ENCODE measurements at places on chromosomes 6 and 20.

DNA sequence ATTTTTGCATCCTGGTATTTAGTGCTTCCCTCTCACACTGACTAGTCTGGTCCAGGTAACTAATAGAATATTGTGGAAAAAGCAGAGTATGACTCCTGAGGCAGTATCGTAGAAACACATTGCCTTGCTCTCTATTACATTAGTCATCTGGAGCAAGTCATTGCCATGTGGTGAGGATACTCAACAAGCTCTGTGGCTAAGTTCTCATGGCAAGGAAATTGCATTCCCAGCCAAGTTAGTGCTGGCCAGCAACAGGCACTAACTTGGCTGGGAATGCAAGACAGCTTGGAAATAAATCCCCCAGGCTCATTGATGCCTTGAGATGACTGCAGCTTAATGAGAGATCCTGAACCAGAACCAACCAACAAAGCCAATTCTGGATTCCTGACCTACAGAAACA, 39.7 kb upstream of the HTR1B start:
- DNase-seq = no peak

- DNase-seq = no peak
These were observed 12.9 kb upstream of the RBL1 start for GRCh38 chr20:37108676-37109075.

- no peak for DNase-seq
These were observed 169.6 kb downstream of the COL9A1 start for GRCh38 chr6:70133246-70133645.

DNA sequence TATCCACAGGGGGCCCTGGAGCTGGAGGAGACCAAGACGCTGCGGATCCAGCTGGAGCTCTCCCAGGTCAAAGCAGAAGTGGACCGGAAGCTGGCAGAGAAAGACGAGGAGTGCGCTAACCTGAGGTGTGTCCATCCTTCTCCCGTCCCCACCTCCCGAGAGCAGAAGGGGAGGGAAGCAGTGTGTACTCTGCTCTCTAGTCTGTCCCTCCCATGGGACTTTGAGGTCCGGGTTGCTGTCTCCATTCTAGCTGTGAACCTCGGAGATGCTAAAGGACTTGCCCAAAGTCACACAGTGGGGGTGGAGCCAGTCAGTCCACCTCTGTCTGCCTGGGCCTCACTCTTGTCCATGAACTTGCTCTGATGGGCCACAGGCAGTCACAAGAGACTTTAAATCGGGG, 44.1 kb downstream of the MYH7B start:
- no peak for DNase-seq

DNA sequence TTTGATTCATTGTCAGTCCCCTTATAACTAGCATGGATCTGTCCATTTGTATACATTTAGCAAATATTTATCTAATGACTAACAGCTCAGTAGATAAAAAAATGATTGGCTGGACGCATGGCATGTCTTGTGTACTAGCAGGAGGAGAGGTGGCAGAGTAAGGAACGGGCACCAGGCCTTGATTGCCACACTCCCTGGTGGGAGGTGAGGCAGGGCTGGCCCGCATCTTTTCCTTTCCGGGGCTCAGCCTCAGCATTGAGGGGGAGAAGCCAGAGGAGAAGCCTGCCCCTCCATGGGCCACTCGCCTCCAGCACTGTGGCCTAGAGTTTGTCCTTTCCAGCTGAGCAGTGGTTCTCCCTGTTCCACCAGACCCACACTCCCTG, 84.9 kb upstream of the TMEM181 start:
- DNase-seq = no peak

DNA sequence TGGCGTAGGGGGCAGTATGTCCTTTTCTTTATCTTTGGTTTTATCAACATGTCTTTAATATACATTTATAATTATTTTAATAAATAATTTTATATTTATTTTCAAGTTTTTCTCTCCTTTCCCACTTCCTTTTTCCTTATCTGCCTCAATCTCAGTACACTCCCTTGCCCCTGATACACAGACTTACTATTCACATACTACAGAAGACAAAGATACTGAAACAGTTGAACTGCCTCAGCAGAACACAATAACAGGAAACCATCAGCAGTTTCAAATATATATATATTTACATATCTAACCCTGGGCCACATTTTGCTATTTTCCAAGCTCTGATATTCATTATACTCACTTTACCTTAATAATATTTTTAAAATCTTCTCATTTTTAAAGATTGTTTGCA, 19.8 kb downstream of the IBTK start:
- DNase-seq = no peak

DNA sequence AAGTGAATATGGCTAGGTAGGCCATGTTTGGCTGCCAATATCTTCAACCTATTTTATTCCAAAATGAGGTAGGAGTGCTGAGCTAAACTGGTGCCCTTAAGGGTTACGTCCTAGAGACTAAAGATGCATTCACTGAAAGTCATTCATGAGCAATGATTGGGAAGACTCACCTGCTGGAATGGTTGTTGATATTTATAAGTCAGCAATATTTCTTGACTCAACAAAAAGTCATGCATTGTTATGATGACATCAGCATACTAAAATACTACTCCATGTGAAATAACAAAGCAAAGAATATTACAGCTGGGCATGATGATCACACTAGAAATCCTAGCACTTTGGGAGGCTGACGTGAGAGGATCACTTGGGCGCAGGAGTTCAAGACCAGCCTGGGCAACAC, 17.6 kb upstream of the NUP153 start:
- DNase-seq = no peak

GRCh38 chr6:14275493-14275851, 157.9 kb downstream of the CD83 start:
- no peak for DNase-seq

DNA sequence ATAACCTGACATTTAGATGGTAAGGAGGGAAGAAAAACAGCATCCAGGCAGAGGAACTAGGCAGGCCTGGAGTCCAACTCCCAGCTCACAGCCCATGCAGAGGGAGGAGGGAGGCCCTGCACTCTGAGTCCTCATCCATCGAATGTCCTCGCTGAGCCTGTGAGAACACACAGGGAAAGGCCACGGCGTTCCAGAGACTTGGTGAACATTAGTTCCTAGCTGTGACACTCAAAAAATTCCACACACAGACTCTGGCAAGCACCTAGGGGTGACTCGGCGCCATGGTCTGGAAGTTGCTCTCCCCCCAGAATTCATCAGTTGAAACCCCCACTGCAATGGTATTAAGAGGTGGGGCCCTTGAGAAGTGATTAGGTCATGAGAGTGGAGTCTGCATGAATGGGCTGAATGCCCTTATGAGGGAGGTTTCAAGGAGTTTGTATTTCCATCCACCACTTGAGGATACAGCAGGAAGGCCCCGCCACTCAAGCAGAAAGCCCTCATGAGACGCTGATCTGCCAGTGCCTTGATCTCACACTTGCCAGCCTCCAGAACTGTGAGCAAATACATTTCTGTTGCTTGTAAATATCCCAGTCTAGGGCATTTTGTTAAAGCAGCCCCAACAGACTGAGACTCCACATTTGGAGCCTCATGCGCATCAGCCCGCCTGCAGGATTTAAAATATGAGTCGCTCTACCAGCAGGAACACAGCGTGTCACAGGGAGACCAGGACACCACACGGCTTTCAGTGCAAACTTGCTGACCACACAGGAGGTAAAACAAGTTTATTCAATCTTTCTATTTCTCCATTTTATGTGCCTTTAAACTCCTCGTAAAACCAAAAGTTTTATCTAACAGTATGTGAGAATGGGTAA, 73.9 kb downstream of the WDR27 start:
- no peak for DNase-seq

DNA sequence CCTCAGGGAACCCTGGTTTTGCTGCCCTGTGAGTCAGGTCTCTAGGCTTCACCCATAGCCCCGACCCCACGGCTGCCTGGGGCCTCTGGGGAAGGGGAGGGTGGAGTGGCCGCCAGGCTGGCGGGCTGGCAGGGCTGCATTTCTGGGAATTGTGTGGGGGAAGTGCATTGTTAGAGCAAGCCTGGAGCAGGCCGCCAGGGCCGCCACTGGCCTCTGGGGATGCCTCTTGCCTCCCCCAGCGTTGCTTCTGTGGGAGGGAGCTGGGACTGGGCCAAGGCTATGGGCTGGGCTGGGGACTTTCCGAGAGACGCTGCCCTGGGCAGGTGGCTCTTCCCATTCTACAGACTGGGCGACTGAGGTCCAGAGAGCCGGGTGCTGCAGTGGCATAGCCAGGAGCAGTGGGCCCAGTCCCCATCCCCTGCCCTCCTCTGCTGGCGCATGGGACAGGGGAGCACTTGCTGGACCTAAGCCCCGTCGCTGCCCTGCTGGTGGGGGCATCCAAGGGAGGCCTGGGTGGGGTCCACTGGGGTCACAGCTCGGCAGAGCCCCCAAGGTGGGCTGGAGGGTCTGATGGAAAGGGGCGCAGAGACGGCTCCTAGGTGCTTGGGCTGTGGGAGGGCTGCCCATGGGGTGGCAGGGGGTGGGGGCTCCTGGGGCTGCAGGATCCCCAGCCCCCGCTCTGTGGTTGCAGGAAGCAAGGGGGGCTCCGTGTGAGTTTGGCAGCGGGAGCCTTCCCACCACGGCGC, 6.6 kb upstream of the SOX18 start:
- peak; percentile 80 for DNase-seq

DNA sequence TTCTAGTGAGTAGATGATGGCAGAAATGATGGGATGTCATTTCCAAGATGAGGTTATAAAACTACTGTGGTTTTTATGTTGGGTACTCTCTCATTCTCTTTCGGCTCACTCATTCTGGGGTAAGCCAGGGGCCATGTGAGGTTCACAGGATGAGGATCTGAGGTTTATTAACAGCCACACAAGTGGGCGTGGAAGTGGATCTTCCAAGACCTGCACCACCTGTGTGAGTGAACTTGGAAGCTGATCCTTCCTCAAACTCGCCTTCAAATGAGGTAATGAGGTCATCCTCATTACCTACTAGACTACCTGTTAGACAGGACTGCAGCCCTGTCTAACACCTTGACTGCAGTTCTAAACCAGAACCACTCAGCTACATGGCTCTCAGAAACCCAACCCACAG, 45.1 kb upstream of the TAGAP start:
- no peak for DNase-seq

- no peak for DNase-seq
These were observed 42.6 kb upstream of the IFNGR1 start for GRCh38 chr6:137261761-137262160.

DNA sequence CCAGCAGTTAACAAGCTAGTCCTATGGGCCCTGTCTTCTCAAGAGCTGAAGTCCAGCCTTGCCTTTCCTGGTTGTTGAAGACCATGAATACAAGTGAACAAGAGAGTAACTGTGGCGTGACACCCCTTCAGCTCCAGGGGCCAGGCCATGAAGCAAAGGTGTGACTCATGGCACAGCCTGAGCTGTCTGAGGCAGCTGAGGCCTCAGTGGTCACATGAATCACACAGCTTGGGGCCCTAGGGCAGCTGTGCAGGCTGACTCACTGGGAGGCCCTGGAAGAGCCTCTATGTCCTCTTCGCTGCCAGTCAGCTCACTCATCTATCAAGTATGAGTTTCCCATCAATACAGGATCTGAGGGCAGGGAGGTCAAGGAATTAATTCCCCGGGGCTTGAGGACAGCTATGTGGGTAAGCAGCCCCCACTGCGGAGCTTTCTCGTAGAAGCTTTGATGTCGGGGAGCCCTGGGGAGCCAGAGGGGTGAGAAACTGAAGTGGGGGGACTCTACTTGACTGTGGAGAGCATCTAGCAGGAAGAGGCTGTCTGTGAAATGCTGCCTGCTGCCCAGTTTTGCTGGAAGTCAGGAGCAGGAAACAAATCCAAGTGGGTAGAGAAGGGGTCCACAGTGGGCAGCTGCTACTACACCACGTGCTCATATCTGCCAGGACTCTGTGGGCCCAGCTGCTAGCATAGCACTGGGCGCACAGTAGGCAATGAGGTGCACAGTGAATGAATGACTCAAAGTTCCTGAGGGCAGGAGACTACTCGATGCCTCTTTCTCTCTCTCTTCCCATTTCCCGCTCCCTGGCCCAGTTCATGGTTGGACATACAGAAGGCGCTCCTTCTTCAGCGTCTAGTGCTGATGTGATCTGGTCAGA, 13.7 kb upstream of the FAM83C start:
- peak; percentile 99 for DNase-seq

GRCh38 chr6:2667617-2668016, 83.1 kb downstream of the MYLK4 start:
- DNase-seq = no peak

DNA sequence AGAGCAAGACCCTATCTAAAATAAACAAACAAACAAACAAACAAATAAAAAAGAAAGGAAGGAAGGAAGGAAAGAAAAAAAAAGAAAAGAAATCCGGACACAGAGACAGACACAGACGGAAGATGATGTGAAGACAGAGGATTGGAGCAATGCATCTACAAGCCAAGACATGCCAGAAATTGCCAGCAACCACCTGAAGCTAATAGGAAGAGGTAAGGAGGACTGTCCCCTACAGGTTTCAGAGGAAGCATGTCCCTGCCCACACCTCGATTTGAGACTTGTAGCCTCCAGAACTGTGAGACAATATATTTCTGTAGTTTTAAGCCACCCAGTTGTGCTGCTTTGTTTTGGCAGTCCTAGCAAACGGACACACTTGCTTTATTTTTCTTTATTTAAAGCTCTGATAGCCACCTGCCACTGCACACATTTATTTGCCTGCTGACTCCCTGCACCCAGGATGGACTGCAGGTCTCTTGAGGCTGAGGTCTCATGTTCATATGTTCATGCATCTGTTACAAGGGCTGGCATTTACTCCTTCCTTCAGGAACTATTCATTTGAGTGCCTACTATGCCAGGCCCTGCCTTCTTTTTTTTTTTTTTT, 20.7 kb upstream of the ZMYND8 start:
- no peak for DNase-seq

DNA sequence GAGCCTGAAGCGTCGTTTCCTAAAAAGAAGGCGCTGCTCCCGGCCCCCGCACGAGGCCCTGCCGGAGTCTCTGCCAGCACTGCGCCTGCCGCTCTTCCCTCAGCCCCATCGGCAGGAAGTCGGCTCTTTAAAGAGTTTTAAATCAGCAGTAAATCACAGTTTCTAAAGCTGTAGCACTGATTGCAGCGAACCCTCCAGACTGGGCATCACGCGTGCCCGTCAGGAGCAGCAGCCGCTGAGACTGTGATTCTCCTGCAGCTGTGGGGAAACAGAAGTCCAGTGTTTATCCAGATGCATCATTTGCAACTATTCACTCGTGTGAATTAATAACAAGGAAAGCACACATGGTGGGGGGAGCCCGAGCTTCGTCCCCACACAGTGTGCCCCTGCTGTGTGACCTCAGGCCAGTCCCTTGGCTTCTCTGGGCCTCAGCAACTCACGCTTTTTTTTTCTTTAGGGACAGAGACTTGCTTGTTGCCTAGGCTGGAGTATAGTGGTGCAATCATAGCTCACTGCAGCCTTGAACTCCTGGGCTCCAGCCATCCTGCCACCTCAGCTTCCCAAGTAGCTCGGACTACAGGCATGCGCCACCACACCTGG, 28.3 kb downstream of the DLL1 start:
- DNase-seq = no peak

GRCh38 chr6:39778581-39779255, 13.5 kb upstream of the DAAM2 start:
- no peak for DNase-seq

DNA sequence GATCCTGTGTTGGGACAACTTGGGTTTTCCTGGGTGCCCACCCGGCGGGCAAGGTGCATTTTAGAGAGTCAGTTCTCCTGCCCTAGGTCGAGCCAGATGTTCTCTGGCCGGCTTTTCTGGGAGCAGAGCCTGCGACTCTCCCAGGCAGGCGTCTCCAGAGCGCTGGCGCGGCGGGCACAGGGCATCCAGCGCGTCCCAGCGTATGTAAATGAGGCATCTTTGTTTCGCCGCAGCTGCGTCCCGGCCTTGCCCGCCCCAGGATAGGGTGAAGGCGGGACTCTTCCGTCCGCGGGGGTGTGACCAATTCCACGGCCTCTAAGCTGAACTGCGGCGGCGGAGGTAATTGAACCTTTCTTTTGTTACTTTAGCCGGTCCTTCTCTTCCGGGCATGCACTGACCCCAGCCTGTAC, 9.1 kb downstream of the GRIK2 start:
- peak; percentile 75 for DNase-seq

Measured in islet precursor cell (in vitro differentiated cells).